Activated T-cell treated with anti-CD3 and anti-CD28 coated beads for 48 hours (primary cell): ENCODE measurements at places on chromosomes 1 and 21.

DNA sequence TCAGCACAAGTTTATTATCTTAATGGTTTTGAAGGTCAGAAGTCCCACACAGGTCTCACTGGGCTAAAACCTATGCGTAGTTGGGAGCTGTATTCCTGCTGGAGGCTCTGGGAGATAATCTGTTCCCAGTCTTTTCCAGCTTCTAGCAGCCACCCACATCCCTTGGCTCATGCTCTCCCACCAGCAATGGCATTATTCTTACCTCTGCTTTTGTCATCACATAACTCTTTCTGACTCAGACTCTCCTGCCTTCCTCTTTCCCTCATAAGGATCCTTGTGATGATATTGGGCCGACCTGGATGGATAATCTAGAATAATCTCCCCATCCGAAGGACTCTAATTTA, 122.2 kb upstream of the PRDX6 start:
- DNase-seq: no peak

- no peak for DNase-seq
Measured at GRCh38 chr1:246066573-246066972, 440.5 kb downstream of the SMYD3 start.

DNA sequence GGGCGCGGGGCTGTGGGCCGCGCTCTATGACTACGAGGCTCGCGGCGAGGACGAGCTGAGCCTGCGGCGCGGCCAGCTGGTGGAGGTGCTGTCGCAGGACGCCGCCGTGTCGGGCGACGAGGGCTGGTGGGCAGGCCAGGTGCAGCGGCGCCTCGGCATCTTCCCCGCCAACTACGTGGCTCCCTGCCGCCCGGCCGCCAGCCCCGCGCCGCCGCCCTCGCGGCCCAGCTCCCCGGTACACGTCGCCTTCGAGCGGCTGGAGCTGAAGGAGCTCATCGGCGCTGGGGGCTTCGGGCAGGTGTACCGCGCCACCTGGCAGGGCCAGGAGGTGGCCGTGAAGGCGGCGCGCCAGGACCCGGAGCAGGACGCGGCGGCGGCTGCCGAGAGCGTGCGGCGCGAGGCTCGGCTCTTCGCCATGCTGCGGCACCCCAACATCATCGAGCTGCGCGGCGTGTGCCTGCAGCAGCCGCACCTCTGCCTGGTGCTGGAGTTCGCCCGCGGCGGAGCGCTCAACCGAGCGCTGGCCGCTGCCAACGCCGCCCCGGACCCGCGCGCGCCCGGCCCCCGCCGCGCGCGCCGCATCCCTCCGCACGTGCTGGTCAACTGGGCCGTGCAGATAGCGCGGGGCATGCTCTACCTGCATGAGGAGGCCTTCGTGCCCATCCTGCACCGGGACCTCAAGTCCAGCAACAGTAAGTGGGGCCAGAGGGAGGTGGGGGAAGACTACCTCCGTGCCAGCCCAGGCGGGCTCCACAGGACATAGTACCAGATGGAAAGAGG, 808 bp downstream of the MAP3K21 start:
- peak; percentile 10 for DNase-seq

DNA sequence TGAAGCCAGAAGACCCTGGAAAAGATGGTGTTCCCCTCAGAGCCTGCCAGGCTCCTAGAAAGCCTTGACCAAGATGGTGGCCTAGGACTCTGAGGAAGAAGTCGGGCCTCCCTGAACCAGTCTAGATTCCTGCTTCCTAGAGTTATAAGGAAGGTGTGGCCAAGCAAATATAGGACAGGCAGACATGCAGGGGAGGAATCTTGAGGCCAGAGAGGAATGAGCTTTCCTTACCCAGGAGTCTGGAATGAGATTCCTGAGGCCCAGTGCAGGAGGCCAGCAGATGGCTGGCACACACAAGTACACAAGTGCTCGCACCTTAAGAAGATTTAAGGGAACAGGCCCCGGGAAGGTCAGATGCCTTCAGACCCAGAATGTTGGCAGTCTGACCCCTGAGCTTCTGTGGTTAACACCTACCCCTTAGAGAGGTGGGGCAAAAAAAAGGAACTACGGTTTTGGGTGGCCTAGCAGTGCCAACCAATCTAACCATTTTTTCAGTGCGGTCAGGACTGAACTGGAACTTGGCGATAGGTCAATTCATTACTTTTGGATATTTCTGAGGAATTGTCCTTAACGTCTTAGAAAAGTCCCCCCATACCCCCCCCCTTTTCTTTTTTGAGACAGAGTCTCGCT, 73.3 kb downstream of the MDM4 start:
- DNase-seq: no peak

DNA sequence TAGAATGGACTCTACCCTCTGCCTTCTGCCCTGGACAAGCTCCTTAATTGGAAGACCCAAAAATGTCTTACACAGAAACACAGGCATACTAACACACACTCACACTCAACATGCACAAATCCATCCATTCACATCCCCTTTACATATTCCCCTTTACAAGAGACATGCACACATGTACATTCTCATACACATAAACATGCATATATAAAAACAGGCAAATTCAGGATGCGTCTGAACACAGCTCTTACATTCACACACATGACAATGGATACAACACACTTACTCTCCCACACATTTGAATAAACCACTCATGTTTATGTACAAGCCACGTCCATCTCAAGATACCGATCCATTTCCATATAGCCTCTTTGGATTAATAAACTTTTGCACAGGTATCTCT, 84.4 kb downstream of the HMGB4 start:
- DNase-seq: no peak

DNA sequence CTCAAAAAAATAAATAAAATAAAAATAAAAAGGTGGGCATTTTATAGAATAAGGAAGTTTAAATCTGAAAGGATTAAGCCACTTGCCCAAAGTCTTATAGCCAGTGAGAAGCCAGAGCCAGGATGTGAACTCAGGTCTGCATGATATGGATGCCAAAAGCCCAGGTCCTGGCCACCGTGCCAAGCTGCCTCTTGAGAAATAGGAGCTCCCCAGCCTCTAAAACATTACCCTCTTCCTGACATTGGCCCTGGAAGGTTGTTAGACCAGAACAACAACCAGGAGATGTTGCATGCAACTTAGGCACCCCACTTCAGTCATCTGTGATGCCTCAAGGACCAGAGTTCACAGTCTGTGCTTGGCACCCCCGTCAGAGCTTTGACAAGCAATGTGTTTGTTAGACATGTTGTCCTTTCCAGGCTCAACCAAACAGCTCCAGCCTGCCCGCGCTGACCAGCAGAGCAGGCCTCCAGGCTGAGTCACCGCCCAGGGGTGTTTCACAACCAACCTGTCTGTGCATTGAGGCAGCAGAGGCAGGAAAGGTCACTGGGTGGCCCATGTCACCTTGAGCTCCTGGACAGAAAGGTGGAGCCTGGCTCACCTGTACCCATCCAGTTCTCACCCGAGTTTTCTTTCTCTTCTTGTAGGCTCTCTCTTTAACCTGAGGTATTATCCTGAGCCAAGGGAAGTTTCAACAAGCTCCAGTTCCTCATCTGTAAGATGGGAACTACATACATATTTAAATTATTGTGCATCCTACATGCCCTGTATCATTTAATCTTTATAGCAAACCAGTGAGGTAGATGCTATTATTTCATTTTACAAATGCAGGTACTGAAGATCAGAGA, 14.9 kb upstream of the MED18 start:
- DNase-seq: no peak

DNA sequence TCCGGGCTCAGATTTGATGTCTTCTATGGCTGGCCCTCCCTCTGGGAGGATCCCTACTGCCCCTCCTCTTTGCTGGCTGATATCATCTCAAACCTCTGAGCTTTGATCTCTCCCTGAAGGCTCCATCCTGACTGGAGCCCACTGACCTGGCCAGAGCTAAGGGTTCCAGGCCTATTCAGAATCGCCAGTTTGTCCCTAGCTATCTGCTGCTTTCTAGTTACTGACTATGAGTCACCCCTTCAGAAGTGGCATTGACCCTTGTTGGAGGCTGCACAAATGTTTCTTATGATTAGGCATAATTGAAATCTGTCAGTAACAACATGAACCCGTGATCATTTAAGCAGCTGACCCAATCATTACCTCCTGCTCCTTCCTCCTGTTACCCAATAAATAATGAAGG, 87.1 kb downstream of the ABCA4 start:
- DNase-seq: no peak

- DNase-seq: no peak
Measured at GRCh38 chr1:205920159-205920558, 23.1 kb downstream of the SLC26A9 start.

- DNase-seq: no peak
Measured at GRCh38 chr1:46458190-46458589, 31.4 kb upstream of the DMBX1 start.

GRCh38 chr1:166869318-166870099, 6.6 kb downstream of the TADA1 start:
- DNase-seq: no peak
